ENCODE measurements at places on chromosomes 5 and 9.
A peak's percentile ranks its signal among the peaks of the same experiment; 100 is the strongest.

DNA sequence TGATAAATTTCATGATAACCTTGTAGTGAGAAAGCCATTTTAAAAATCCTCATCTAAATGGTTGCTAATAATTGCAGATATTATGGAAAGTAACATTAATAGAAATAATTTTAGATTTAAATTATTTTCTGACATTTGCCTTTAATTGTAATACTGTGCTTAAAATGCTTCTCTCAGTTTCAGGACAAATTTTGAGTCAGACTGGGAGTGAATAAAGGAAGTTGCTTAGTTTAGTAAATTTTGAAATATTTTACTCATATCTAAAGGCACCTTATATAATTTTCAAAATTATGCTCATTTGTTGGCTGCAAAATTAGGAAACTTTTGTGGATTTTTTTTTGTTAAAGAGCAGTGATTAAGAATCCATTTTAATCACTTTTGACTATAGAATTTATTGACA, 93.8 kb downstream of the CSNK1G3 start:
- DNase-seq, result no peak

DNA sequence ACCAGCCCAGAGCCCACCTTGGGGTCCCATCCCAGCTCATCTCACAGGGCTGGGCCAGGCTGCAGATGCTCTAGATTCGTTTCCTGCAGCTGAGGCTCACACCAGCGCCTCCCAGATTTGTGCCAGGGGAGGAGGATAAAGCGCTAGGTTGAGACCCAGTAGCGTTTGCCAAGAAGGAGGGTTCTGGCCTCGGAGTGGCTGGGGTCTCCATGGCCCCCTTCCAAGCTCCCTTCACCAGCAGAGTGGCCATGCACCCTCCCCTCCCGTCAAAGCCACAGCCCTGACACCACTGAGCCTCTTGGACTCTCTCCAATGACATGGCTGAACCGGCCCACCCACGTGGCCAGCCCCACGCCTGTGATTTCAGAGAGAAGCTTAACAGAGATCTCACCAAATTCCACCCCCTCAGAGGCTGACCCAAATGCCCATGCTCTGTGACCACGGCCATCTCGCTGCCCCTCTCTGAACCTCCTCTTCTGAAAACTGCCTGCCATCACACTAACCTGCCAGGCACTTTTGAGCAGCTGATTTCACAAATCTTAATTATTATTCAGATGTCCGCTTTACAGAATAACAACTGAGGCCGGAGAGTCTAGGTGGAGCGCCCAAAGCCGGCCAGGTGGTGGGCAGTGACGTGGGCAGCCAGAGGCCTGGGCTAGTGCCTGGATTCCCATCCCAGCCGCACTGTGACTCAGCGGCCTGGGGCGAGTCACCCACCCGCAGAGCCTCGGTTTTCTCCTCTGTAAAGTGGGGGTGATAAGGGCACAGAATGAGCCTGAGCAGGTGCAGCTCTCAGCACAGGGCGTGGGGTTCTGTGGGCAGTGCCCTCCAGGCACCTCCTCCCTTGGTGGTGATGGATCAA, 155.7 kb downstream of the C9orf50 start:
- no peak for DNase-seq

- peak; percentile 16 for DNase-seq
Observed at GRCh38 chr5:140855772-140856674, at the start of gene PCDHA10. Gene PCDHA10, plus strand, starts transcription at chr5:140855897. Its CDS starts 152 bp downstream, at chr5:140856049.

GRCh38 chr9:92160786-92161185, 45.6 kb upstream of the SPTLC1 start:
- DNase-seq, result no peak

GRCh38 chr5:93569300-93570160, 11.5 kb downstream of the NR2F1-AS1 start:
- DNase-seq, result no peak

DNA sequence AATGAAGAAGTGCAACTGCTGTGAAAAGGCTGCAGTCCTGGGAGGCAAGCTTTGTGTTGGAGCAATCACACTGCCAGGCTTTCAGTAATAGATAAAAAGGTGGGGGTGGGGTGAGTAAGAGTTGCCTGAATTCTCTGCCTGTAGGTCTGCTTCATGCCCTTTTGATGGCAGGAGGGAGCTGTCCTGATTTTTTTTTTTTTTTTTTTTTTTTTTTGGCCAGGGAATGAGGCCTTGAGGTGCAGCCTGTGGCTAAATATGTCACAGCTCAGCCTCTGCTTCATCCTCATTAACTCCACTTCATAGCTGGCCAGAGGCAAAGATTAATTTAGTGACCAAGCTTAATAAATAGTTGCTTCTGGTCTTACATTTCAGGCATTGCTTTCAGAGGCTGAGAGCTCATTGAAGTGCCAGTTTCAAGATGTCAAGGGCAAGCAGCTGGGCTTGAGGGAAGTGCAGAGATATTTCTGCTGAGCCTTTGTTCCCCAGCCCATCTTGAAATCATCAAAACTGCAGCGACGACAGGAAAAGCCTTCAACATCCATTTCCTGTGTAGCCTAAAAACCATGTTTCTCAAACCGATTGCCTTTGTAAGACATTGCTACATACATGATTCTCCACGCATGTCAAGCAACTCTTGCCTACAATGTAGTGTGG, 134.7 kb downstream of the MACIR start:
- DNase-seq, result no peak
